Activated effector memory CD4-positive, alpha-beta T cell treated with Interleukin-2 at 50 U/mL for 16 hours (primary cell): ENCODE measurements at places on chromosomes 5 and 9.

DNA sequence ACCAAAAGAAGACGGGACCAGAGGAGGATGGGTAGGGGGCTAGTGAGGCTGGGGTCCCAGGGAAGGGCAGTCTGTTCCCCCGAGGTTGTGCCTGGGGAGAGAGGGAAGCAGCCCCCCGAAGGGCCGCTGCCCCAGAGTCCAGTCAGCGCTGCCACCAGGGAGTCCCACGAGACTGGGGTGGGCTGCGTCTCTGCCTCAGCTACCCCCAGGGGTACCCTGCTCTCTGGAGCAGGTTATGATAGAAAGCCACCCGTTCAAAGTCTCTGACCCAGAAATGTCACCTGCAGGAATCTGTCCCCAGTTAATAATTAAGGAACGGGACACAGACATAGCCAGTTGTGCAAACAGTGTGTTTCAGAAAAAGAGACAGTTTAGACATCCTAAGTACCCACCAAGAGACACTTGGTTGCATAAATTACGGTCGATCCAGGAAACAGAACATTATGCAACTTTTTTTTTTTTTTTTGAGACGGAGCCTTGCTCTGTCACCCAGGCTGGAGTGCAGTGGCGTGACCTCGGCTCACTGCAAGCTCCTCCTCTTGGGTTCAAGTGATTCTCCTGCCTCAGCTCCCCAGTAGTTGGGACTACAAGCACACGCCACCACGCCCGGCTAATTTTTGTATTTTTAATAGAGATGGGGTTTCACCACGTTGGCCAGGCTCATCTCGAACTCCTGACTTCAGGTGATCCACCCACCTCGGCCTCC, 10.7 kb upstream of the AGPAT2 start:
- no peak for DNase-seq

- no peak for DNase-seq
Observed at GRCh38 chr5:175728885-175729828, 71.3 kb downstream of the HRH2 start.

GRCh38 chr9:107405511-107405910, 84.1 kb downstream of the KLF4 start:
- DNase-seq: no peak

DNA sequence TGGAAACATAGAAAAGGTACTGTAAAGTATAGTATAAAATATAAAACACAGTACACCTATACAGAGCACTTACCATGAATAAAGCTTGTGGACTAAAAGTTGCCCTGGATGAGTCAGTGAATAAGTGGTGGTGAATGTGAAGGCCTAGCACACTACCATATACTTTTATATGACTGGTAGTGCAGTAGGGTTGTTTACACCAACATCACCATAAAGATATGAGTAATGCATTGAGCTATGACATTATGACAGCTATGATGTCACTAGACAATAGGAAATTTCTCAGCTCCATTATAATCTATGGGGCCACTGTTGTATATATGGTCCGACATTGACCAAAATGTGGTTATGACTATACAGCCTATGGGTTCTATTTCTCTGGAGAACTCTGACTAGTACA, 291.8 kb upstream of the ACTBL2 start:
- DNase-seq: no peak

- DNase-seq: no peak
Observed at GRCh38 chr5:147912011-147912410, 5.7 kb upstream of the C5orf46 start.

GRCh38 chr5:55225346-55225745, 1.8 kb downstream of the MCIDAS start:
- no peak for DNase-seq

DNA sequence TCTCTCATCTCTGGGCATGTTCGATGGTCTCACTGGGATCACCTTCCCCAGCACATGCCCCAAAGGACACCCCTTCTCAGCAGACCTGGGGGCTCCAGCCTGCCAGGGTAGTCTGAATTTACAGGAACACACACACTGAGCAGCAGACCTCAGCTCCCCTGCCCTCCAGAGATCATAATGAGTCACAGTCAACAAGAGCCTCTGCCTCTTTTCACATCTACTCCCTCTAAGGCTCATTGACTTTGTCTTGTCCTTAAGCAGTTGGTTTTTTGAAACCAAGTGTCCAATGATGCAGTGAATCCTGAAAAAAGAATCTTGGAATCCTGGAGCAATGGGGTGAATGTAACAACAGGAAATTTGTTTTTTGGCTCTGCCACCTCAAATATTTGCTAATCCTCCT, 20.8 kb downstream of the GABBR2 start:
- no peak for DNase-seq

DNA sequence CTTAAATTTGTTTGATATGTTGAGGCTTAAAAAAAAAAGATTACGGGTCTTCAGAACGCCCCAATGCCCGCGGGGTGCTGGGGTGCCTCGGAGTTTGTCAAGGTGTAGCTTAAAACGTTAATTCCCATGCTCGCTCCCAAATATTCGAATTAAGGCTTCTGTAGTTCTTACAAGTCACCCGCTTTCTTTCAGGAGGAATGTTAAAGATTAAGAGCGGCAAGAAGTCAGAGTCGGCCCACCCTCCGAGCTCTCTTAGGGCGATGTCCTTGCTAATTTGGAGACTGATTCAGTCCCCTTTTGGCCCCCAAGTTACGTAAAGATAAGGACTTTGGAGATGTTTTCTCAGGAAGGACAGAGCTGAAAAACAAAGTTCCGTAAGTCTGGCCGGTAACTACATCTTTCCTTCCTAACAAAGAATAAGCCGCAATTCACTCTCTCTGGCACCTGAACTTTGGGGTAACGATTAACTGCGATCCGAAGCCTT, 746 bp upstream of the NPM1 start:
- DNase-seq: no peak
